NCI-H2081 (cell line): ENCODE measurements at places on chromosomes 7 and 10.

- DNase-seq: peak; percentile 45
Observed at GRCh38 chr7:17502213-17503060, 204.0 kb downstream of the AHR start.

DNA sequence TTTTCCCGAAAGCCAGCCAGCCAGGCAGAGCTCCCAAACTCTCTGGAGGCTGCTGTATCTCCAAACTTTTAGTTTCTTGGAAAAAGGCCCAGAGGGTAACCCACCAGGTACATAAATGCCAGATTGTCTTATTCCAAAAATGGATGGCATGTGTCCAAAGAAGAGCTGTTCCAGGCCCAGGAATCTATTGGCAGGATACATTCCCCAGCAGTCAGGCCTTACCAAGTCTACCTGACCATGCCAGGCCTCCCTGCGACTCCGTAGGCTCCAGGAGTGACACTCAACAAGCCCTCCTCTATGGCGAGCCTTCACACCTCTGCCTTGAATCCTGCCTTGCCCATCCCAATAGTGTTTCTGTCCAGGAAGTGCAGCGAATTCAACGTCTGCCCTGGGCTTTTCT lies 95.6 kb downstream of the GRB10 start:
- DNase-seq: no peak

DNA sequence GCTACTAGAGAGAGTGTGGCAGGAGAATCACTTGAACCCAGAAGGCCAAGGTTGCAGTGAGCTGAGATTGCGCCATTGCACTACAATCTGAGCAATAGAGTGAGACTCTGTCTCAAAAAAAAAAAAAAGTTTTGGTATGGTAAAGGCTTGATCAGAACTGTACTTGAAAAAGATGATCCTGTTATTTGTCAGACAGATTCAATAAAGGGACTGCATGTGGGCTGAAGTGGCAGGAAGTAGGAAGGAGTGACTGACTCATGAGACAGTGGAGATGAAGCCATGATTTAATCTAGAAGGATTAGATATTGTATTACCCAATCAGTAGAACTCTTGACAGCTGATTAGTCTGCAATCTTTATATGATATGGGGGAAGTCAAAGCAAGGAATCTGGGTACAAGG lies 2.7 kb upstream of the TMEM254 start:
- DNase-seq: no peak

DNA sequence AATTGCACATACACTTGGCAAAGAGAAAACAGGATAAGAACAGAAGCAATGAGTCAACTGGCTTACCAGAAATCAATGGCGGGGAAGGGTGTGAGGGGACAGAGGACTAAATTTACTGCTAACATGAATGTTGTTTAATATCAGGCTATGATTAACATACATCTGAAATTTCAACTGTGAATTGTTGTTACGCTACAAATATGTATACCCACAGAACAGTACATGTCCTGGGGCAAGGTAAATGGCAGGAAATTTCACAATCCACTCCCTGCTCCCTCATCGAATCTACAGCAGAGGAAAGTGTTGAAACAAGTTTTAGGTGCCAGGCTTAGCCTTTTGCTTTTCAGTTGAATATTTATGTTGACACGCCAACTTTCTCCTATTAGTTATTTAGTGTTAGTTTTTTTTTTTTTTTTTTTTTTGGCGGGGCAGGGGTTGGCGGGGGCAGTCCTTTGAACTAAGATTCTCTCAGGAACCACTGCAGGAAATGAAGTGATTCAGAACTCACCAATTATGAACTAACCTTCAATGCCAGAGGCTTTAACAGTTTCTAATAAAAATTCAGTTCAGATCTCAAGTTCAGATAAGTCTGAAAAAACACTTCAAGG lies 99.0 kb downstream of the UBE2H start:
- no peak for DNase-seq

DNA sequence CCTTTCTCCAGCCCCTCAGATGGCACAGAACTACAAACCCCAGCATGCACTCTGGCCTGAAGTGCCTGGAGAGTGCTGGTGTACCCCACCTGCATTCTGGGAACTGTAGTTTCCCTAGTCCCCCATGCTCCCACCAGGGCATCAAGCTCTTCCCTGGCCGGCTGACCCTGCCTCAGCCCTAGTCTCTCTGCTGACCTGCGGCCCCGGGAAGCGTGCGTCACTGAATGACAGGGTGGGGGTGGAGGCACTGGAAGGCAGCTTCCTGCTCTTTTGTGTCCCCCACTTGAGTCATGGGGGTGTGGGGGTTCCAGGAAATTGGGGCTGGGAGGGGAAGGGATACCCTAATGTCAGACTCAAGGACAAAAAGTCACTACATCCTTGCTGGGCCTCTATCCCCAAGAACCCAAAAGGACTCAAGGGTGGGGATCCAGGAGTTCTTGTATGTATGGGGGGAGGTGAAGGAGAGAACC lies 2.1 kb downstream of the NOS3 start:
- DNase-seq: no peak

- DNase-seq: no peak
Observed at GRCh38 chr7:83520726-83521125, 128.2 kb downstream of the SEMA3E start.

- no peak for DNase-seq
Observed at GRCh38 chr7:1095621-1096155, 7.8 kb downstream of the GPER1 start.

DNA sequence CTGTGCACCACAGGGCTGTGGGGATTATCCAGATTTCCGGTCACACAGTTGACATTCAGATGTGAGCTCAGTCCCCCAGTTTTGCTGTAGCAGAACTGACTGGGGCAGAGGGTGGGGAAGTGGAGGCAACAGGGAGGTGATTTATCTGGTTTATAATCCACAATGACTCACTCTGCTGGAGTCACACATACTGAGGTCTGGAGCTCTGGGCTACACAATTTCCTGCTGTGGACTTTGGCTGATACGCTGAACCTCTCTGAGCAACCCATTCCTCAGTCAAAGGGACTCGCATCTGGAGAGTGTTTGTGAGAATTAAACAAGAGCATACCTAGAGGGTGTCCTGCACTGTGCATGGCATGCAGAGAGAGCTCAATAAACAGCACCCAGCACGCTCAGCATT lies 64.8 kb upstream of the PLPP4 start:
- no peak for DNase-seq

- no peak for DNase-seq
Observed at GRCh38 chr10:58780476-58780875, 267.8 kb downstream of the BICC1 start.

- DNase-seq: no peak
Observed at GRCh38 chr10:97039538-97040247, 146.1 kb downstream of the SLIT1 start.

GRCh38 chr10:64408391-64409183 lies 887.4 kb downstream of the REEP3 start:
- DNase-seq: no peak

DNA sequence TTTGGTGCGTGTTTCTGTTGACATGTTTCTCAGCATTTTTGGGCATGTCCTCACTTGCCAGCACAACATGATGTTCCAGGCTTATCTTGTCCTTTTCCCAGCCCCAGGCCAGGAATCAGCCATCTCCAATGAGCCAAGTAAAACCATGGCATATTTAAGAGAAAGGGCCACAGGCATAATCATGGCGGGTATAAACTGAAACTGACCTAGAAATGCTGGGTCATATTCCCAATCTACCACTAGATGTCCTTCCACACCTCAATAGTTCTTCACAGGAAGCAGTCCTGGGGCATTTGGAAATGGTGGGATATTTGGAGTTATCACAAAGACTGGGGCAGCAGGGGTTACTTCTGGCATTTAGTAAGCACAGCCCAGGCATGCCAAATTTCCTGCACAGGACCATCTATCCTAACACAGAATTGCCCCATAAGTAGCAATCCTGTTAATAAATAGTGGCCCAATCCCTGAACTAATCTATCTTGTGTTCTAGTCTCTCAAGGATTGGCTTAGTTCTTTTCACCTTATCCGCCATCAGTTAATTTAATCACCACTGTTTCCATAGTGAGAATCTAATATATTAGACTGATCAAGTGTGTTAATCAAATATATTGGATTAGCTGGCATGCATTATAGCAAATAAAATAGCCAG lies 101.6 kb downstream of the NPSR1 start:
- peak; percentile 50 for DNase-seq

DNA sequence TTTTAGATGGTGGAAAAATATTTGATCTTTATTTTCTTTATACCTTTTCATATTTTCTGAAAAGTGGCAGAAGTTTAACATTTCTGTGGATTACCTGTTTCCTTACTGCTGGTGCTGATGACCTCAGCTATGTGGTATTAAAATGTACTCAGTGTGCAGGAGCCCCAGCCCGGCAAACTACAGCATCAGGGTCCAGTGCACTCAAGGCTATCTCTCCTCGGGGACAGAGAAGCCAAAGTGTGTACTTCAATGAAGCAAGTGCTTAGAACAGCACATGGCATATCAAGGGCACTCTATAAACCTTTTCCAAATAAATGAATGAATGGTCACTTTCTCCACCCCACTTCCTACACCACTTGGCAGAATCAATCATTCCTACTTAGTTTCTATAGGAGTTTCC lies 111.8 kb downstream of the HIP1 start:
- DNase-seq: no peak

DNA sequence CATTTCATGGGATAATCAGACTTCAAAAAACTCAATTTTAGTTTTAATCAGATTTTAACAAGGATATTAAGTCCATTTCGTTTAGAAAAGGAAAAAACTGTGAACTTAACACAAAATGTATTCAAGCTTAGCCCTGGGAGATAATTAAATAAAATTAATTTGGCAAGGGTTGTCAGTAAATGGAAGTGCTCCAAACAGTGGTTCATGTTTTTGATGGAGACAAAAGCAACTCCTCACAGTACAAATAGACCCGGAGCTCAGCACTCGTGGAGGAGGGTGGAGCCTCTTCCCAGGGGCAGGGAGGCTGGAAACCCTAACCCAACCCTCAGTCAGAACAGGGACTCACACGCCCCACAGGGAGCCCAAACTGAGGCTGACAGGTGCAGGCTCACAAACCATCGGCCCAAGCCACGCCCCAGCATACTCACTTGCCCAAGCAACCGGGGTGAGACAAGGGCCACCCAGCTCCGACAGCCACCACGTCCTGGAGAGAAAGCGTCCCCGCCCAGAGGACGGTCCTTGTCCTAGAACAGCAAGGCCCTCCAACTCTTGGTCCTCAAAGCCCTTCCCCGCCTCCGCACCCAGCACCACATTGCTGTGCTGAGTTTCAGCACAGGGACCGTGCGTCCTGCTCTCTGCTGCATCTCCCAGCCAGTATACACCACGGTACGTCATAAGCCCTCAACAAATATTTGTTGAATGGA lies 39.8 kb downstream of the MAD1L1 start:
- peak; percentile 96 for DNase-seq

DNA sequence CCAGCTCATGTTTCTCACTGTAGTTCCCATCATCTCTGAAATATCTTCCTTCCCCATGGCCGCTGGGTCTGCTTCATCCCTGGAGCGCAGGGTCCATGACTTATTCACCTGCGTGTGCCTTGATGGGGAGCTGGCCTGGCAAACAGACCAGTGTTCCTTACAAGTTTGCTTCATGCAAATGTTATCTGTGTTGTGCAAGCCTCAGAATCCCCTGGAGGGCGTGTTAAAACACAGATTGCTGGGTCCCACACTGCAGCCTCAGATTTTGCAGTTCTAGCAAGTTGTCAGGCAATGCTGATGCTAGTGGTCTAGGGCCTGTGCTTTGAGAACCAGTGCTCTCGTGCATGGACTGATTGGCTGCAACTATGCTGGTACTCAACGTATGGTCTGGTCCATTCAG lies 7.2 kb upstream of the DMBT1 start:
- DNase-seq: no peak

- DNase-seq: no peak
Observed at GRCh38 chr7:2273866-2274265, 31.8 kb downstream of the NUDT1 start.

DNA sequence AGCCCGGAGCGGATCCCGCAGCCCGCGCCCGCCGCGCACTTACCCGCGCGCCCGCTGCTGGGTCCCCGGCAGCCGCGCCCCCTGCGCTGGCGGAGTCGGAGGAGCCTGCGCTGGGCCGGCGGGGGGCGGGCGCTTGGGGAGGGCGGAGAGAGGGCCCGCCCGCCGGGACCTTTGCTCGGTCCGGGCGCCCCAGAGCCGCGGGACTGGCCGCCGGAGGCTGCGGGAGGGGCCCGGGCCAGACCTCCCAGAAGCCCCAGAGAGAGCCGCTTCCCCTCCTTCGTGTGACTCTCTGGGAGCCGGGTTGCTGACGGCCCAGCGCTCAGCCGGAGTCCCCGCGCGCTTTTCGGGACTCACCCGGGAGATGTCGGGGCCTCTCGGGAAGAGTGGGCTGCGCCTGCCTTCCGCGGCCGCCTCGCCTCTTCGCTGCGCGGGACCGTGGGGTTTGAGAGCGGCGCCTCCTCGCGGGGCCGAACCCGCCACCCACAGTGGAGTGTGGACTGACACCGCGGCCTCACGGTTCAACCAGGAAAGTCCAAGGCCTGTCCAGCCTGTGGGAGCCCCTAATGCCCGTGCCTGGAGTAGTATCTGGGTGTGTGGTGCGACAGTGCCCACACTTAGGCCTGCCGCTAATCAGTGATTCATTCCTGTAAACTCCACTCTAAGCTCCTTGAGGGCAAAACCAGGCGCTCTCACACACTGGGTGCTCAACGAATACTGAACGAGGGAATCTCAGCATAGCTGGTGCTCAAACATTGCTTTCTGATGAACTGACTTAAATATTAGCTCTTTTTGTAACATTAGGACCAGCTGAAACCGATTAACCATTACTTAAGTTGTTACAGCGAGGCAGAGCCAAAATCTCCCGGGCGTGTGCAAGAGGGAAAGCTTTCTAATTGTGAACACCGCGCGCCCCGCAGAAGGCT lies at the start of gene GSDME:
GSDME (minus strand) TSS at position 112 of the 923 bp plus-strand sequence. CDS start 7,690 bp downstream, outside the sequence.
- no peak for DNase-seq

DNA sequence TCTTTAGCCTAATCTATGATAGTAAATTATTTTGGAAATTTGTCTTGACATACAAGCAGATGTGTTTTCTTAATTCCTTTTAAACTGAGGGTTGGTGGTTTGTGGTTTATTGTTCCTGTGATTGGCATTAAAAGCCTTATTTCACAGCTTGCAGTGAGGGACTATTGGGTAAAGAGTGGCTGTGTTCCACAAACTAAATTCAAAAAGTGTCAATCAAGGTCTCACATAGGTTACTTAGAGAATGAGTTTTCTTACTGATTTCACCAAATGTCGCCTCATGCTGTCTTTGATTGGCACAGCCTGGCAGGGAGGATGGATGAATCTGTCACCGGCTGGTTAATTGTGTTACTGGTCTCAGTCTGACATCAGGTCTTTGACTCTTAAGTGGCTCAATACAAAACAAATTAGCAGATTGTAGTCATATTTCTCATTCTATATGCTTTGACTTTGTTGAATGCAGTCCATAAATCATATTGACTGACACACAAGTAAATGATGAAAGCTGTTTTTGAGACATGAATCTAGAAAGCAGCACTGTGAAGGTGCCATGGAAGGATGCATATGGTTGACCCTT lies 66.8 kb upstream of the CYP26C1 start:
- no peak for DNase-seq

- no peak for DNase-seq
Observed at GRCh38 chr7:50307368-50308032, 3.0 kb downstream of the IKZF1 start.
